ENCODE measurements at places on chromosomes 7 and 10.

DNA sequence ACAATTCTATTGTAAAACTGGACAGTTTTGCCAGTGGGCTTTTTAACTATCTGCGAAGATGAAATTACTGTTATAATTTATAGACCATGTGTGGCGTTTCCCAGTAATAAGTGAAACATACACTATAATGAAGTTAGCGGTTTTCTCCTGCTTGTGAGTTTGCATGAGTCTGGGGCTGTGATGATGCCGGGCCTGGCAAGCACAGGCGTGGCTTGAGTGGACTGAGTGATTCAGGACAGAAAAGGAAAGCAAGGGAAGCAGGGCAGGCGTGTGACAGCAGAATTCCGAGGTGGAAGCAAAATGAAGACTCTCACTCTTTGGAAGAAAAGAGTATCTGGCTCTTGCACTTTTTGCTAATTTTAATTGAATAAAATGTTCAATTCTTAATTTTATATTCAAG is 90.5 kb downstream of the CUL1 start:
- DNase-seq: no peak

DNA sequence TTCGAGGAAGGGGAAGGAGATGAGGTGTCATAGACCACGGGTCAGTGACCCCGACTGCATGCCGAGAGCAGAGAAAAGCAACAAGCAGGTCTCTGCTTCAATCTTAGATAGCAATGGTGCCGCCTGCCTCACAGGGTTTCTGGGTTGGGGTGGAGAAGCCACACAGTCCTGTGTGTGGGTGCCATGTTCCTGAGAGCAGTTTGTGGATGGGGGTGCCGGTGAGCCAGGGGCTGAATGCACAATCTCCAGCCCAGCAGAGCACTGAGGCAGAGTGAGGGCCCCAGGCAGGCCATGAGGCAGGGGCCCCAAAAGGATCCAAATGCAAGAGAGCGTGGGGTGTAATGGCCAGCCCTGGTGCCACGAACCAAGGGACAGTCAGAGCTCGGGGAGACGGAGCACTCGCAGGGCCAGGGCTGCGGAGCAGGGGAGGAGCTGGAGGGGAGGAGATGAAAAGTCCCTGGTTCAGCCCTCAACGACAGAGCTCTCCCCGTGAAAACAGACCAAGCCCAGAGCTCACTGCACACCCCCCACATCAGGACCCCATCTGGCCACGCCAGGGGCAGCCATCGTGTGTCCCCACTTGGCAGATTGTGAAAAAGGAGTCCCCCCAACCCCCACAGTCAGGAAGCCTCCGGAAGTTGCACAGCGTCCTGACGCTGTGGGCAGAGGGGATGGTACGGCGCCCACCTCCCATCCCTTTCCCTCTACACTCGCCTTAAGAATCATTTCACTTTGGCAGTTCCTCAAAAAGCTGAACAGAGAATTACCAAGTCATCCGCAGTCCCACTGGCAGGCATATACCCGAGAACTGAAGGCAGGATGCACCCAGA is 19.9 kb downstream of the WDR86 start:
- no peak for DNase-seq

- no peak for DNase-seq
Measured at GRCh38 chr10:118505363-118505762, 90.1 kb downstream of the PRLHR start.

DNA sequence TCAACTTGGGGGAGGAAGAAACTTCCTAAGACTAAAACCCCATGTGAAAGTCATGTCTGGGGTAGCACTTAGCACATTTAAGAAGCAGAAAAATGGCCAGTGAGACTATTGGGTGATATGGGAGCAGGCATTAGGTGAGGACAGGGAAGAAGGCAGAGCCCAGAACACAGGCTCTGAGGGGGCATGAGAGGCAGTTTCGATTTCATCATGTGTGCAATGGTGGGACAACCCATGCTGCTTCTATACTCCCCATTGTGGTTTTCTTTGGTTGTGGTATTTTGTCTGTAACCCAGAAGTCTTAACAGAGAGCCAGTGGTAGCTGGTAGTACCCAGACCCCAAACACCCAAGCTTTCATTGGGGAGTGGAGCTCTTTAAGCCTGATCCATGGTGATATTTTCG is 752.0 kb downstream of the GRID1 start:
- DNase-seq: no peak

GRCh38 chr10:103077491-103078308 is 115.4 kb downstream of the NT5C2 start:
- DNase-seq: no peak

- no peak for DNase-seq
Measured at GRCh38 chr7:22632674-22633073, 94.3 kb upstream of the IL6 start.

GRCh38 chr7:44112231-44112996 is 8.3 kb downstream of the AEBP1 start:
- DNase-seq: no peak

DNA sequence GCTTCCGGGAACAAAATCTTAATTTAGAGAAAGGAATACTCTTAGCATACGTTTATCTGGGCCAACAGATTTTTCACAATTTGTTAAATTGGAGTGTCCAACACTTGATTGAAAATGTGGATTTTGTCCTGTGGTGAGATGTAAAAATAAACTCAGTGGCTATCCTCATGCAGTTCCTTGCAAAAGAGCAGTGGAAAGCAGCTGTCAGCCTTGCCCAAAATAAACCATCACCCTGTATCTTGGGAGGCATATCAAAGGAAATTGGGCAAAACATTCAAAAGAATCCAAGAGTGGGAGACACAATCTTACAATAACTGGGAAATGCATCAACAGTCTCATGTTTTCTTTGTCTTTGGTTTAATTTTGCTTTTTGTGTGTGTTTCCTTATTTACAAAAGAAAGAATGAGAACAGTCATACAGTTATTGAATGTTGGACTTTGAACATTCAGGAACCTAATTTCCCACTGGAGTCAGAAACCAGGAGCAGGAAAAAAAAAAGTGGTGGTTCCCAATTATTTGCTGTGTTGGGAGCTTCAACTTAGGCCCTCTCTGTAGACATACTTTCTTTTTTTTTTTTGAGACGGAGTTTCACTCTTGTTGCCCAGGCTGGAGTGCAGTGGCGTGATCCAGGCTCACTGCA is 44.4 kb upstream of the DGKI start:
- DNase-seq: no peak

- no peak for DNase-seq
Measured at GRCh38 chr7:142280263-142280662, 22.4 kb upstream of the PRSS58 start.

GRCh38 chr10:96374004-96374403 is 15.2 kb upstream of the OPALIN start:
- no peak for DNase-seq

- DNase-seq: no peak
Measured at GRCh38 chr10:34494012-34494411, 321.1 kb downstream of the PARD3 start.

DNA sequence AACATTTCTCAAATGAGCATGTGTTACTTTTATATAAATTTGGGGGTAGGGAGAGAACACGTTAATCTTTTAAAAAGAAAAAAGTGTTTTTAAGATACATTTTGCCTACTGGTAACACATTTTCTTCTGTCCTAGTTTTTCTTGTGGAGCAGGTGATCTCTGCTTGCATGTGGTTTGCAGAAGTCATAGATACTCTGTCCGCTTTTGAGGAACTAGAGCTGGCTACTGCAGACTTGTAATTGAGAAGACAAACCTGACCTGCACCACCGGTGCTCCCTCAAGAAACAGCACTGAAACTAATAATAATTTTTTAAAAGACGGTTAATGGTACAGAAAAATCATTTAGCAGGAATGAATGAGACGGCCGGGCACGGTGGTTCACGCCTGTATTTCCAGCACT is 243.1 kb downstream of the KIAA1217 start:
- no peak for DNase-seq

DNA sequence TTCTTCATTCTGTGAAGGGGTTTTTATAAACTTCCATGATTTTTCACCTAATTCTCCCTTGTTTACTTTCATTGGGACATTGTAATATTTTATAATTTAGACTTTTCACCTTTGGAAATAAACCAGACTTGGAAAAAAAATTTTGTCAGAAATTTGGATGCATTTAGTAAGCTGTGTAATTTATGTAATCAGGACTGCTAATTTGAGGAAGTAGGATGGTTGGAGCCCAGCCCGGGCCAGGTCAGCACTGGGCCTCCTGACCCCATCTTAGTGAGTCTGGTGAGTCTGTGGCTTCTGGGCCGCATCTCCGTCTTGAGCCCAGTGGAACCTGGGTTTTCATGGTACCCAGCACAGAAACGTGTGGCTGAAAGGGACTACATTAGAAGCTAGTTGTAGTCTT is 27.6 kb upstream of the ZNF32 start:
- no peak for DNase-seq

DNA sequence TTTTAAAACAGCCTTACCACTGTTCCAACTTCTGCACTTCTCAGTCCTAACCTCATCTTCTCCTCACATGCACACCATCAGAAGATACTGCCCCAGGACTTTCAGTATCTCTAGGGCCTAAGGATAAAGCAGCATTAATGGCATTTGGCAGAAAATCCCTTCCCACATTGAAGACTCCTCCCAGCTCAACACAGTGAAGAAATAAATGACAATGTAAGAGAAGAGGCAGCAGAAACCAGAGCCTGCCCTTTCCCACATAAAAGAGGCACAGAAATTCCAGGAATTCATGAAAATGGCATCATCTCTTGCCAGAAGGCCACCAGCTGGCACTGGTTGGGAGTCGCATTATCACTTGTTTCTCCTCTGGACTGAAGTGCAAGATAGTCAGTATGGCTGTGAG is 3.7 kb downstream of the GCC1 start:
- DNase-seq: no peak

GRCh38 chr10:25820874-25821273 is 113.2 kb upstream of the MYO3A start:
- no peak for DNase-seq

- DNase-seq: no peak
Measured at GRCh38 chr10:131579251-131580071, 267.9 kb upstream of the TCERG1L start.

GRCh38 chr7:150363872-150364271 is 4.8 kb upstream of the REPIN1 start:
- no peak for DNase-seq

GRCh38 chr7:140714331-140715040 is 18.0 kb downstream of the NDUFB2 start:
- DNase-seq: no peak

GRCh38 chr10:127963136-127963535 is 56.2 kb downstream of the PTPRE start:
- DNase-seq: no peak

DNA sequence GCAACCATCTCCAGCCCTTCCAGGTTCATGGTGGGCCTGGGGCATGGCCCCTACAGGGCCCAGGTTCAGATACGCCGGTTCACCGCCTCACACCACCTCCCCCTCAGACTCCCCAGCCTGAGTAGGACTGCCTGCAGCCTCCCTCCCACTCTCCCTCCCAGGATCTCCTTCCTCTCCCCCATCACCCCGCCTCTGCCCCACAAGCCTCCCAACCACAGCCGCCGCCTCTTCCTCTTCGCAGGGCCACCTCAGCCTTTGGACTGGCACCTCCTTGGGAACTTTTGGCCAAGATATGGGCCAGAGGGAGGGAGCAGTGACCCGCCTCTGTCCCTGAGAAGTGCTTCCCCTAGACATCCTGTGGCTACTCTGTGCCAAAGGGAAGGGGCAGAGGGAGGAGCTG is 9.3 kb downstream of the KCNIP2 start:
- no peak for DNase-seq

All from nucleus accumbens (tissue), 56 donors.